ENCODE measurements at places on chromosomes 3 and 15. TPM values are rescaled to one million over a fixed set of nuclear protein-coding genes. Genes with fewer than 3 reads are reported as not detected.

- DNase-seq: no peak
Measured at GRCh38 chr3:174099724-174100123, 702.2 kb downstream of the NLGN1 start.

P2RY12 gene
- not detected for total RNA-seq

ALS2CL gene
- total RNA-seq: 12.6 TPM

XYLB gene
- total RNA-seq: 4.1 TPM

DNA sequence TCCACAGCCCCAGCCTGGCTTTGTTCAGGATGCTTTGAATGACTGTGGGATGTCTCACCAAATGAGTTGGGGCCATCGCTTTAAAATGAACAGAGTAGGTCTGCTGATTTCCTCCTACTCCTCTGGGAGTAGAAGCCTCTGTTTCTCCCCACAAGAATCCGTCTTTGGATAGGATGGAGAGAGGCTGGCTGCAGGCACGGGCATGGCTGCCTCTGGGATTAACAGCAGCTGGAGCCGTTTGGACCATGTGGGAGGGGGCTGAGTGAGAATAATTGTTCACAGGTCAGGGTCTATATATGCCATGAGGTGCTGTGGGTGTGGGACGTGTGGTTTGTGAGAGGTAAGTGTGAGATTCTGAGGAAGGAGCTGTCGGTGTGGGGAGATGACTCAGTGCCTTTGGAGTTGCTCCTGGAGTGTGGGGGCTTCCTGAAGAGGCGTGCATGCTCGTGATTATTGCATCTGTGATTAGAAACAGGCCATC, 48.0 kb upstream of the APEH start:
- no peak for DNase-seq
